ENCODE measurements at places on chromosomes 1 and 21. TPM values are rescaled to one million over a fixed set of nuclear protein-coding genes. Genes with fewer than 3 reads are reported as not detected.
A peak's percentile ranks its signal among the peaks of the same experiment; 100 is the strongest.

GUCA2B gene
- not detected for total RNA-seq

PTPN22 gene
- 5.7 TPM for total RNA-seq

ANGPTL3 gene
- total RNA-seq = not detected

ADGRL2 gene
- 59.6 TPM for total RNA-seq

OR10Z1 gene
- total RNA-seq = not detected

HES4 gene
- total RNA-seq = 15.1 TPM

PIGR gene
- total RNA-seq = not detected

EXTL1 gene
- not detected for total RNA-seq

IL19 gene
- 16.3 TPM for total RNA-seq

GRCh38 chr1:159921251-159921650 lies 4.1 kb downstream of the TAGLN2 start:
- peak overlapping the region; percentile 95 for H3K27ac ChIP-seq
- H3K36me3 ChIP-seq = peaks cover 23% of the 10 kb centered on the region
- peak overlapping the region; percentile 99 for H3K4me3 ChIP-seq

GRCh38 chr1:203140743-203141520 lies 13.4 kb downstream of the ADORA1 start:
- DNase-seq = no peak
- no peak overlapping the region for H3K27ac ChIP-seq
- H3K4me1 ChIP-seq = no peaks in the 10 kb centered on the region
- H3K36me3 ChIP-seq = no peaks in the 10 kb centered on the region
- no peaks in the 10 kb centered on the region for H3K27me3 ChIP-seq

DNA sequence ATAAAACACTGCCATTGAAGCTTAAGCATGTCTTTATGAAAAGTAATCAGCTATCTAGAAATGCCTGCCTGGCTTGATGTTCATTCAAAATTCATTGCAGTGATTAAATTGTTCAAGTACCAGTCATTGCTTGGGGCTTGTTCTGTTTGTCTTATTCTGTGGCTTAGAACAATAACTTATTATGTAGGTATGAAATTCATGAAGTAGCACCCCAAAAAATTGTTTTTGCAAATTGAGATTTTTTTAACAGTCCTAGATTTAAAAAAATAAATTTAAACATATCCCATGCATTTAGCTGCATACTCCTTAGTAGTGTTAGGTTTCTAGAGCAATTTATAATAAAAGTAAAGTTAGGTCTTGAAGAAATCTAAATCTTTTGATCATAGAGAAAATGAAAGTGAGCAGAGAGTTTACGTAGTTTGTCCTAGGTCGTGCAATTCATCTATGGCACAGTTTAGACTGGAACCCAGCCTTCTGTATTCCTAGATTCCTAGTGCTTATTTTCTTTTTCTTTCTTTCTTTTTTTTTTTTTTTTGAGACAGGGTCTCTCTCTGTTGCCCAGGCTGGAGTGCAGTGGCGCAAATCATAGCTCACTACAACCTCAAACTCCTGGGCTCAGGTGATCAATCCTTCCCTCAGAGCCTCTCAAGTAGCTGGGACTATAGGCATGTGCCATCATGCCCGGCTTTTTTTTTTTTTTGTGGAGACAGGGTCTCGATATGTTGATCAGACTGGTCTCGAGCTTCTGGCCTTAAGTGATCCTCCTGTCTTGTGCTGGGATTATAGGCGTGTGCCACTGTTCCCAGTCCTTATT lies 9.3 kb downstream of the MIER1 start:
- no peak for DNase-seq
- H3K27me3 ChIP-seq = no peaks in the 10 kb centered on the region
- no peak overlapping the region for H3K27ac ChIP-seq
- no peaks in the 10 kb centered on the region for H3K36me3 ChIP-seq
- H3K4me1 ChIP-seq = peaks cover 23% of the 10 kb centered on the region
- peak overlapping the region; percentile 8 for H3K4me3 ChIP-seq

GRCh38 chr1:21334214-21335087 lies 44.2 kb upstream of the ECE1 start:
- peak; percentile 66 for DNase-seq
- H3K27me3 ChIP-seq = no peaks in the 10 kb centered on the region
- peak overlapping the region; percentile 93 for H3K27ac ChIP-seq

- no peak overlapping the region for H3K4me3 ChIP-seq
- H3K27ac ChIP-seq = no peak overlapping the region
- DNase-seq = no peak
- no peaks in the 10 kb centered on the region for H3K27me3 ChIP-seq
- no peaks in the 10 kb centered on the region for H3K36me3 ChIP-seq
- no peaks in the 10 kb centered on the region for H3K4me1 ChIP-seq
These were observed 21.1 kb downstream of the KPNA6 start for GRCh38 chr1:32128964-32129363.

DNA sequence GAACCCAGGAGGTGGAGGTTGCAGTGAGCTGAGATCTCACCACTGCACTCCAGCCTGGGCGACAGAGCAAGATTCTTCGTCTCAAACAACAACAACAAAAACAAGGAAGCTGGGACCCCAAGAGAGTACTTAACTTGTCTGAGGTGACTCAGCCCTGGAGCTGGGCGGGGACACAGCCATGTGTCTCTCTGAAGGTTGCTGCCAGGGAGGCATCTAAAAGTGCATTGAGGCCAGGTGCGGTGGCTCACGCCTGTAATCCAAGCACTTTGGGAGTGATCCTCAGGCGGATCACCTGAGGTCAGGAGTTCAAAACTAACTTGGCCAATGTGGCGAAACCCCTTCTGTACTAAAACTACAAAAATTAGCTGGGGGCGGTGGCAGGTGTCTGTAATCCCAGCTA lies 7.7 kb downstream of the IFI6 start:
- no peak for DNase-seq
- no peak overlapping the region for H3K27ac ChIP-seq
- peaks cover 51% of the 10 kb centered on the region for H3K4me1 ChIP-seq
- no peak overlapping the region for H3K4me3 ChIP-seq

DNA sequence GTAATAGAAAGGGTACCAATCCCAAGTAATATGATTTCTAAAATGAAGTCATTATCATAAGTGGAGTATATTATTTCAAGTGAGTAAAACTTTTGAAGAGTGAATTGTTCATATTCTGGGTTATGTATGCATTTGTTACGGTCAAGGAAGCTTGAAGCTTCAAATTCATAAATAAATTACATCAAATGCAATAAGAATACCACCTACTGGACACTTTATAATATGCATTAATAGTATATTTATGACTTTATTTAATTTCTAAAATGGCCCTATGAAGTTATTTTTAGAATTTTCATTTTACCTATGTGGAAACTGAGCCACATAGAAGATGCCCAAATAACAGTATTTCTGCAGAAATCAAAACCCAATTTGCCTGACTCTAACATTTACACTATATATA lies 260.6 kb downstream of the SMYD3 start:
- no peak for DNase-seq
- no peaks in the 10 kb centered on the region for H3K36me3 ChIP-seq
- no peaks in the 10 kb centered on the region for H3K27me3 ChIP-seq
- no peak overlapping the region for H3K4me3 ChIP-seq

DNA sequence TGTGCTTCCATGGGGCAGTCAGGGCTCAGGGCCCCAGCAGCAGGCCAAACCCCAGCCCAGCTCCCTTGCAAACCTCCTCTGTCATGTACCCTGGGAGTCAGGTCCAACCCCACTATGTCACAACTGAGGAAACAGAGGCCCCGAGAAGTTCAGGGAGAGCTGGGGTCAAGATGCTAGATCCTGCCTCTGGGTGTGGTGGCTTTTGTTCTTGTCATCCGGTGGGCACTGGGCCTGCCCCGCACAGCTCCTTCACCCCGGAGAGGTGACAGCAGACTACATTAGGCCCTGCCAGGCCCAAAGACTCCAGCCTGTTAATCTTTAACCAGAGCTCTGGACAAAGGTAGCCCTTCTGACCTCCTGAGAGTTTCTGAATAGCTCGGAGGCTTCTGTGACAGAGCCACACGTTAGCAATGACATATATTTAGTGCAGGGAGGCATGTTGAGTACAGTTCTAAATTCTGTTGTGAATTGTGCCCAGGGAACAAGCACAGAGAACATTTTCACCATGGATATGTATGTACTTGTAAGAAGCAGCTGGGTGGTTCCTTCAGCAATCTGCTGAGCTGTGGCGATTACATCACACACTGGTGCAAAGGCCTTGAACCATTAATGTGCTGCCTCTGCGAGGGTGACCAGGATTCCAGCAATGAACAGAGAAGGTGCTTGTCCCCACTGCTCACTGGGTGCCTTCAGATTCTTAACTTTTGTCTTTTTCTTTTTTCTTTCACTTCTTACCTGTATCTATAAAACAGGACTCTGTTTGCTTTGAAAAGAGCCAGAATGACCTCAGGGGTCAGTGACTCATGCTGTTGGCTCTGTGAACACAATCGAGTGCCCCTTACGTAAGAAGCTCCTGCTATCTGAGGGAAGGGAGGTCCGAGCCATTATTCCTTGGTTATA lies 102.8 kb downstream of the RHOU start:
- no peak for DNase-seq
- H3K27me3 ChIP-seq = no peaks in the 10 kb centered on the region
- no peak overlapping the region for H3K4me3 ChIP-seq

- H3K27me3 ChIP-seq = no peaks in the 10 kb centered on the region
- no peak overlapping the region for H3K4me3 ChIP-seq
- no peak for DNase-seq
- peaks cover 8% of the 10 kb centered on the region for H3K4me1 ChIP-seq
- no peak overlapping the region for H3K27ac ChIP-seq
These were observed 40.0 kb upstream of the SIM2 start for GRCh38 chr21:36658926-36659325.

DNA sequence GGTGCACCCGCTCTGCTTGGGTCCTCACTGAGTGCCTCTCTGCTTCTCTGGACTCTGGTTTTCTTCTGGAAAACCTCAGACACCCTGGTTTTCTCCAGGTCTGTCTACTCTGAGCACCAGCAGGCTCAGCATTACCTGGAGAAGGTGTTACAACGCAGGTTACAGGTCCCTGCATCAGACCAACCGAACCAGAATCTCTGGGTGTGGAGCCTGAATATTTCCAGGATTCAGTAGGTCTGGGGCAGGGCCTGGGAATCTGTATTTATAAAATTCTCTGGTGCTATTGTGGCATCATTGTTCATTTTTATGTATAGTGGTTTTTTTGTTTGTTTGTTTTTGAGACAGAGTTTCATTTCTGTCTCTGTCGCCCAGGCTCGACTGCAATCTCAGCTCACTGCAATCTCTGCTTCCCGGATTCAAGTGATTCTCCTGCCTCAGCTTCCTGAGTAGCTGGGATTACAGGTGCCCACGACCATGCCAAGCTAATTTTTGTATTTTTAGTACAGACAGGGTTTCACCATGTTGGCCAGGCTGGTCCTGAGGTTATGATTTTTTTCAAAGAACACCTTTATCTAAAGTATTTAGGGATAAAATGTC lies 1.5 kb upstream of the SLC30A2 start:
- H3K4me3 ChIP-seq = no peak overlapping the region
- H3K36me3 ChIP-seq = no peaks in the 10 kb centered on the region
- peaks cover 7% of the 10 kb centered on the region for H3K4me1 ChIP-seq
- no peak overlapping the region for H3K27ac ChIP-seq

GRCh38 chr1:201653233-201653632 lies 114.3 kb downstream of the NAV1 start:
- H3K4me3 ChIP-seq = no peak overlapping the region
- H3K27ac ChIP-seq = no peak overlapping the region
- DNase-seq = no peak
- H3K4me1 ChIP-seq = peaks cover 28% of the 10 kb centered on the region

GRCh38 chr1:57546549-57547330 lies 122.9 kb upstream of the DAB1 start:
- no peak for DNase-seq
- no peaks in the 10 kb centered on the region for H3K4me1 ChIP-seq
- H3K4me3 ChIP-seq = no peak overlapping the region
- H3K27me3 ChIP-seq = no peaks in the 10 kb centered on the region

- no peaks in the 10 kb centered on the region for H3K27me3 ChIP-seq
- no peak for DNase-seq
- H3K4me1 ChIP-seq = peaks cover 22% of the 10 kb centered on the region
- peak overlapping the region; percentile 29 for H3K27ac ChIP-seq
These were observed 3.9 kb upstream of the SYNC start for GRCh38 chr1:32706491-32706890.

DNA sequence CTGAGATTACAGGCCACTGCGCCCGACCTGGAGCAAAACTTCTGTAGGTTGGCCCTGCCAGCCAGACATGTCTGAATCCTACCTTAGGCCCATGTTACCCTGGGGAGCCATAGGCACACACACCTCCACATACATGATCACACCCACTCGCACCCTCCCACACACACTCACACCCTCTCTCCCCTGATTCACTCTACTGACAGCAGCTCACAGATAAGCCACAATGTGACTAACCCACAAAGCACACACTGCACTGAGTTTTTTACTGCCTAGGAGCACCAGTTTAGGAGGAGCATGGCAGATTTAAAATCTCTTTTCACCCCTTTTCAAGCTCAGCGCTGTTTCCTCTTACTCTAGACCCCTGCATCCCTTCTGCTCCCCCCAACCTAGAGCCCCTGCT lies 41.7 kb downstream of the SLC30A1 start:
- DNase-seq = no peak
- no peak overlapping the region for H3K4me3 ChIP-seq
- no peaks in the 10 kb centered on the region for H3K36me3 ChIP-seq
- no peak overlapping the region for H3K27ac ChIP-seq
- H3K27me3 ChIP-seq = no peaks in the 10 kb centered on the region

DNA sequence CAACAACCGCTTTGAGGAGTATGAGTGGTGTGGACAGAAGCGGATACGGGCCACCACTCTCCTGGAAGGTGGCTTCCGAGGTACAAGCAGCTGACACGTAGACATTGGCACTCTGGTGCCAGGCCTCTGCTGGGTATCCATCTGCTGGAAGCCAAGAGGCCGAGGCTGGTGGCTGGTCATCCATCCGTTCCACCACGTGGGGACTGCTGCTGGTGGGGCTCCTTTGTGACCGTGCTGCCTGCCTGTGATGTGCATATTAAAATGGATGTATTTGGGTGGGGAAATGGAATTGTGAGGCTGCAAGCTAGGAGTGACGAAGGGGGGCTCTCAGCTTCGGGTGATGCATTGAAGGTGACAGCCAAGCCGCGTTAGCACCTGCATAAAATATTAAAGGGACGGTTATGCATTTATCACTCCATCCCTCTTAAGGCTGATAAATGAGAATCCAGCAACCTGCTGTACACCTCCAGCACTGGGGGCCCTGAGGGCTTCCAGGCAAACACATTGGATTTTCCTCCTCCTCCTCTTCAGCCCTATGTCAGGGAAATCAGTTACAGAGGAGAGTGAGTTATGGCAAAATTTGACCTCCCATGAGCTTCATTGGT lies 38.1 kb downstream of the TMEM53 start:
- no peaks in the 10 kb centered on the region for H3K27me3 ChIP-seq
- H3K36me3 ChIP-seq = peaks cover 50% of the 10 kb centered on the region
- H3K4me3 ChIP-seq = no peak overlapping the region

- no peaks in the 10 kb centered on the region for H3K4me1 ChIP-seq
- peaks cover 6% of the 10 kb centered on the region for H3K27me3 ChIP-seq
- H3K36me3 ChIP-seq = no peaks in the 10 kb centered on the region
- H3K4me3 ChIP-seq = no peak overlapping the region
- no peak for DNase-seq
- H3K27ac ChIP-seq = no peak overlapping the region
These were observed 111.9 kb downstream of the ZBTB18 start for GRCh38 chr1:244162786-244163530.

- H3K4me1 ChIP-seq = no peaks in the 10 kb centered on the region
- H3K4me3 ChIP-seq = no peak overlapping the region
- H3K27me3 ChIP-seq = no peaks in the 10 kb centered on the region
- no peaks in the 10 kb centered on the region for H3K36me3 ChIP-seq
- no peak overlapping the region for H3K27ac ChIP-seq
These were observed 11.6 kb upstream of the TFF1 start for GRCh38 chr21:42377951-42378340.

- H3K4me3 ChIP-seq = no peak overlapping the region
- no peak for DNase-seq
- H3K36me3 ChIP-seq = no peaks in the 10 kb centered on the region
- no peak overlapping the region for H3K27ac ChIP-seq
These were observed 17.0 kb upstream of the SUCO start for GRCh38 chr1:172515927-172516326.
